Activated CD8-positive, alpha-beta T cell treated with anti-CD3 and anti-CD28 coated beads for 36 hours (primary cell): ENCODE measurements at places on chromosomes 13 and 19. TPM values are rescaled to one million over a fixed set of nuclear protein-coding genes. Genes with fewer than 3 reads are reported as not detected.

IZUMO4 gene
- total RNA-seq, result 23.0 TPM

CAPN12 gene
- total RNA-seq, result 22.7 TPM

CCDC70 gene
- total RNA-seq, result 0.45 TPM

ZNF667 gene
- total RNA-seq, result 6.4 TPM

ZNF772 gene
- total RNA-seq, result 5.6 TPM

LIG4 gene
- total RNA-seq, result 5.7 TPM
